Activated B cell treated with CpG ODN at 0.5 μM for 24 hours (primary cell): ENCODE measurements at places on chromosomes 16 and 17. TPM values are rescaled to one million over a fixed set of nuclear protein-coding genes. Genes with fewer than 3 reads are reported as not detected.
A peak's percentile ranks its signal among the peaks of the same experiment; 100 is the strongest.

Gene SEPTIN1
- total RNA-seq: 192 and 199 TPM in 2 replicates

Gene P2RX1
- total RNA-seq: 22.0 and 26.0 TPM in 2 replicates

GRCh38 chr17:79741401-79741750 is 10.6 kb downstream of the ENPP7 start:
- DNase-seq: no peak
- H3K27ac ChIP-seq: no peak overlapping the region
- H3K4me1 ChIP-seq: peaks cover 15% of the 10 kb centered on the region
- peaks cover 26% of the 10 kb centered on the region for H3K27me3 ChIP-seq

Gene CRHR1
- not detected in 2 replicates for total RNA-seq

- peaks cover 6% of the 10 kb centered on the region for H3K27me3 ChIP-seq
- H3K27ac ChIP-seq: no peak overlapping the region
Measured at GRCh38 chr16:20249211-20249610, 78.1 kb downstream of the GP2 start.

Gene CCDC78
- 4.8 and 7.8 TPM in 2 replicates for total RNA-seq

- no peaks in the 10 kb centered on the region for H3K27me3 ChIP-seq
- H3K4me1 ChIP-seq: peaks cover 37% of the 10 kb centered on the region
- DNase-seq: no peak
Measured at GRCh38 chr17:10021272-10021984, 116.4 kb upstream of the RCVRN start.

GRCh38 chr17:48613862-48614694 is 1.0 kb downstream of the HOXB8 start:
- peaks cover 7% of the 10 kb centered on the region for H3K36me3 ChIP-seq
- peak; percentile 47 for DNase-seq
- peaks cover 56% of the 10 kb centered on the region for H3K27me3 ChIP-seq
- peaks cover 49% of the 10 kb centered on the region for H3K4me1 ChIP-seq
- H3K27ac ChIP-seq: peak overlapping the region; percentile 18
- peak overlapping the region; percentile 46 for H3K4me3 ChIP-seq

DNA sequence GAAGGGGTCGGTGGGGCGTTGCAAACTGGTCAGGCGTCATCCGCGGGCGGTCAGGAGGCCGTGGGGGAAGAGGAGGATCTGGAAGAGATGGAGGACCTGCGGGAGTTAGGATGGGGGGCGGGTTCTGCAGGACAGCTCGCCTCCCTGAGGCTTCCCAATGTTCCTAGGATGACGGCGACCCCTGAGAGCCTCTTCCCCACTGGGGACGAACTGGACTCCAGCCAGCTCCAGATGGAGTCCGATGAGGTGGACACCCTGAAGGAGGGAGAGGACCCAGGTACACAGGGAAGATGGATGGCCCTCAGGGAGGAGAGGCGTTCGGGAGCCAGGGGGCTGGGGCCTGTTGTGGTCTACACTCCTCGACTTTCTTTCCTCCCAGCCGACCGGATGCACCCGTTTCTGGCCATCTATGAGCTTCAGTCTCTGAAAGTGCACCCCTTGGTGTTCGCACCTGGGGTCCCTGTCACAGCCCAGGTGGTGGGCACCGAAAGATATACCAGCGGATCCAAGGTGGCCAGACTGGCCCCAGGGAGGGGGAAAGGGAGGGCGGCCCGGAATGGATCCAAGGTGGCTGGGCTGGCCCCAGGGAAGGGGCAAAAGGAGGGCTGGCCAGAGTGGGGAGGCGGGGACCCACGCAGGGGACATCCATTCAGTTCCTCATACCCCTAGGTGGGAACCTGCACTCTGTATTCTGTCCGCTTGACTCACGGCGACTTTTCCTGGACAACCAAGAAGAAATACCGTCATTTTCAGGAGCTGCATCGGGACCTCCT is 839 bp downstream of the PLD2 start:
- H3K36me3 ChIP-seq: peaks cover 21% of the 10 kb centered on the region
- peak overlapping the region; percentile 83 for H3K4me3 ChIP-seq
- peaks cover 17% of the 10 kb centered on the region for H3K4me1 ChIP-seq
- no peak for DNase-seq
- no peaks in the 10 kb centered on the region for H3K27me3 ChIP-seq

GRCh38 chr17:82490512-82491195 is 28.9 kb upstream of the FOXK2 start:
- DNase-seq: no peak
- no peak overlapping the region for H3K4me3 ChIP-seq
- no peak overlapping the region for H3K27ac ChIP-seq
- peaks cover 33% of the 10 kb centered on the region for H3K36me3 ChIP-seq
- H3K27me3 ChIP-seq: no peaks in the 10 kb centered on the region
- peaks cover 20% of the 10 kb centered on the region for H3K4me1 ChIP-seq

DNA sequence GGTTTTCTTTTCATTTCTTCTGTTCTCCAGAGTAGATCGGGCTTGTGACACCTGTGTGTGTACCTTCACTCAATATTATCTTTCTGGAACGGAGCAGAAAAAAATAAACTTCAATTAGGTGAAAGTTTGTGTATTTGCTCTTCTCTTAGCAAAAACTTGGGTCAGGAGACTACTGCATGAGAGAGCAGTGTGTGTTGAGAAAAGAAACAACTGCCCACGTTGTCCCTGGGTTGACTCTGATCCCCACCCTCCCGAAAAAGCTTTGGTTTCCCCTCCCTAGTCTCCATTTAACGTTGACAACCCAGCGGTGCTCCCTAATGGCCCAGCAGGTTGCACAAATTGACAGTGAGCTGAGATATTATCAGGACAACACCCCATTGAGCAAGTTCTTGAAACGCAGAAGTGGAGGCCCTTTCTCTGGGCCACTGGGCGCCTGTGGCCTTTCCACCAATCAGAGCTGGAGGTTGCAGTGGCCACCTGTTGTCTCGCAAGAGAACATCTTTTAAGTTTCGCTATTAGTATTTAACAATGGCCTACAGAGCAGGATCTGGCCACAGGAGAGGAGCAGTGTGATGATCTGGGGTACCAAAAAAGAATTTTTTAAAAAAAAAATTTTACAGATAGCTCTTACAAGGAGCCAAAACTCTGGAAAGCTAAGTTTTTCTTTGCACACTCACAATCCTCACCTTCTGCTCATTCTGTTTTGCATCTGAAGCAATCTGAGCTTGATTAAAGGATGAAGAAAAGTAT is 1.5 kb upstream of the TOX3 start:
- no peaks in the 10 kb centered on the region for H3K36me3 ChIP-seq
- no peak overlapping the region for H3K4me3 ChIP-seq

- no peak for DNase-seq
- no peak overlapping the region for H3K27ac ChIP-seq
- no peaks in the 10 kb centered on the region for H3K4me1 ChIP-seq
- H3K36me3 ChIP-seq: no peaks in the 10 kb centered on the region
- no peak overlapping the region for H3K4me3 ChIP-seq
Measured at GRCh38 chr17:50035421-50035879, 20.5 kb upstream of the ITGA3 start.

GRCh38 chr17:8337802-8338752 is 1.6 kb upstream of the ODF4 start:
- peaks cover 3% of the 10 kb centered on the region for H3K27me3 ChIP-seq
- peaks cover 8% of the 10 kb centered on the region for H3K4me1 ChIP-seq
- H3K4me3 ChIP-seq: no peak overlapping the region
- no peak for DNase-seq
- H3K27ac ChIP-seq: no peak overlapping the region

DNA sequence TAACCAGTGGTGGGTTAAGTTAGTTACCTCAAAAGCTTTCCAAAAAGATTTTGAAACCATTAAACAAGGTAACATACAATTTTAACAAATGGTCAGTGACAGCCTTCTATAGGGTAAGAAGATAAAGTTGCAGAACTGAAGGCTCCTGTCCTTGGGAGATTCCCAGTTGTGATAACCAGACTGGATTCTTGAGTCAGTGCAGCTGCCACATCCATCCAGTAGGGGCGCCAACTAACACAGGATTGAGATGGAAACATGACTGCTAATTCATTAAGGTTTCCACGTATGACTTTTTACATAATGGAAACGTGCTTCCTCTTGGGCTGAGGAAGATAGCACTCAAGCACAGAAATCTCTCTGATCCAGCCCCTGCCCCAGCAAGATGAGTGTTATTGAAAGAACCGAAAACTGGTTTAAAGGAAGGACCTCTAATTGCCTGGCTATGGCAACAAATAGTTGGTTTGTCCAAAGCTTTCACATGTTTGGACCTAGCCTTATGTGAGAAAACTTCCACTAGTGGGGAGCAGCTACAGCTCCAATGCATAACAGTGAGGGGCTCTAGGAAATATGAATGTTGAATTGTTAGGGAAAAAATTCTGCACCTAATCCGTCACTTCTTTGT is 269.8 kb upstream of the MYOCD start:
- H3K4me1 ChIP-seq: no peaks in the 10 kb centered on the region
- no peak overlapping the region for H3K4me3 ChIP-seq
- H3K27ac ChIP-seq: no peak overlapping the region
- no peak for DNase-seq
- H3K36me3 ChIP-seq: no peaks in the 10 kb centered on the region

Gene ITGB3
- total RNA-seq: 4.1 and 4.7 TPM in 2 replicates

Gene SYCE1L
- total RNA-seq: 5.1 and 6.3 TPM in 2 replicates

GRCh38 chr17:80960037-80960796 is 31.4 kb upstream of the CHMP6 start:
- no peak overlapping the region for H3K4me3 ChIP-seq
- no peaks in the 10 kb centered on the region for H3K27me3 ChIP-seq
- H3K36me3 ChIP-seq: peaks cover 15% of the 10 kb centered on the region
- H3K27ac ChIP-seq: no peak overlapping the region
- DNase-seq: no peak

GRCh38 chr16:73504591-73505575 is 457.0 kb upstream of the ZFHX3 start:
- H3K4me1 ChIP-seq: no peaks in the 10 kb centered on the region
- H3K27ac ChIP-seq: no peak overlapping the region
- H3K4me3 ChIP-seq: no peak overlapping the region

- no peaks in the 10 kb centered on the region for H3K4me1 ChIP-seq
- no peak overlapping the region for H3K27ac ChIP-seq
- no peaks in the 10 kb centered on the region for H3K36me3 ChIP-seq
- no peak for DNase-seq
- H3K4me3 ChIP-seq: no peak overlapping the region
- H3K27me3 ChIP-seq: no peaks in the 10 kb centered on the region
Measured at GRCh38 chr16:1036726-1037393, 35.7 kb upstream of the SSTR5 start.

Gene USP6
- total RNA-seq: 0.33 and 0.37 TPM in 2 replicates

Gene HCRT
- total RNA-seq: not detected in 2 replicates

DNA sequence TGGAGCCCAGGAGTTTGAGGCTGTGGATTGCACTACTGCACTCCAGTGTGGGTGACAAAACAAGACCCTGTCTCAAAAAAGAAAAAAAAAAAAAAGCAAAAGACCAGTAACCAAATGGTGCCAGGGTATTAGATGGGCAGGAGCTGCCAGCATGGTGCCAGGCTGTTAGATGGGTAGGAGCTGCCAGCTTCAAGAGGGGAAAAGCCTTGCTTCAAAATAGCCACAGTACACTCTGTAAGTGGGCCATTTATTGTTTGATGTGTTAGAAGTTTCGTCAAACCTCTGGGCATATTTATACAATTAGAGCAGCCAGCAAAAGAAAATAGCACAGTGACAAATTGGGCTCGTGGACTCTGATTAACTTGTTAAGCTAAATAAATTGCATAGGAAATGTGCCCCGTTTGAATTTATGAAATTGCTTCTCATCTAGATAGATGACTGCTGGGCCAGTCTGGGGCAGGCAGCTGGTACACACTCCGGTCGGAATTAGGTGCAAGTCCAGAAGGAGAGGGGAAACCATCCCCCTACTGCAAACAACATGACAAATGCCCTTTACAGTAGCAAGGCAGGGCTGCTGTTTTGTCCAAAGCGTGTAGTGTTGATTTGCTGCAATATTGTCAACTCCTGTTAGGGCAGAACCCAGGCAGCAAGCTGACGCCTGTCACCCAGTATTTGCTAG is 126.3 kb upstream of the IRX3 start:
- no peak overlapping the region for H3K4me3 ChIP-seq
- DNase-seq: no peak
- peaks cover 7% of the 10 kb centered on the region for H3K27me3 ChIP-seq
- no peaks in the 10 kb centered on the region for H3K36me3 ChIP-seq

Gene UMOD
- total RNA-seq: not detected in 2 replicates

Gene CDRT15
- not detected in 2 replicates for total RNA-seq

GRCh38 chr16:65790768-65791167 is 575.7 kb upstream of the CDH5 start:
- no peaks in the 10 kb centered on the region for H3K27me3 ChIP-seq
- H3K27ac ChIP-seq: no peak overlapping the region
- DNase-seq: no peak
- no peaks in the 10 kb centered on the region for H3K4me1 ChIP-seq

DNA sequence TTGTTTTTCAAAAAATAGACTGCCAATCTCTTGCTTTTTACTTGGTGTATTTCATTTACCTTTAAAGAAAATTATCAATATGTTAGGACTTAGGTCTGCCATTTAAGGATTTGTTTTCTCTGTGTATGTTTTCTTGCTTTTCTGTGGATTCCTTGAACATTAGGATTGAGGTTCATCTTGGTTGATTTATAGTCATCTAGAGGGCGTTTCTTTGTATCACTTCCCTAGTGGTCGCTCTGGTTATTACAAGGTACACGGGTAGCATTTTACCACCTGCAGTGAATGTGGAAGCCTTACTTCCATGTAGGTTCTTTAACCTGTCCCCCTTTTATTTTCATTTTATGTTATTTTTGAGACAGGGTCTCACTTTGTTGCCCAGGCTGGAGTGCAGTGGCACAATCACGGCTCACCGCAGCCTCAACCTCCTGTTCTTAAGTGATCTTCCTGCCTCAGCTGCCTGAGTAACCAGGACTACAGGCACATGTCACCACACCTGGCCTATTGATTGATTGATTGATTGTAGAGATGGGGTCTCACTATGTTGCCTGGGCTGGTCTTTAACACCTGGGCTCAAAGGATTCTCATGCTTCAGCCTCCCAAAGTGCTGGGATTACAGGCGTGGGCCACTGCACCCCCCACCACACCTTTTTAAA is 35.2 kb upstream of the CBX4 start:
- no peaks in the 10 kb centered on the region for H3K36me3 ChIP-seq
- peaks cover 4% of the 10 kb centered on the region for H3K4me1 ChIP-seq
- peaks cover 18% of the 10 kb centered on the region for H3K27me3 ChIP-seq
- H3K4me3 ChIP-seq: no peak overlapping the region
- no peak for DNase-seq

GRCh38 chr17:30332057-30332542 is 1.8 kb downstream of the TMIGD1 start:
- H3K36me3 ChIP-seq: no peaks in the 10 kb centered on the region
- H3K4me3 ChIP-seq: peak overlapping the region; percentile 8
- peaks cover 13% of the 10 kb centered on the region for H3K4me1 ChIP-seq

DNA sequence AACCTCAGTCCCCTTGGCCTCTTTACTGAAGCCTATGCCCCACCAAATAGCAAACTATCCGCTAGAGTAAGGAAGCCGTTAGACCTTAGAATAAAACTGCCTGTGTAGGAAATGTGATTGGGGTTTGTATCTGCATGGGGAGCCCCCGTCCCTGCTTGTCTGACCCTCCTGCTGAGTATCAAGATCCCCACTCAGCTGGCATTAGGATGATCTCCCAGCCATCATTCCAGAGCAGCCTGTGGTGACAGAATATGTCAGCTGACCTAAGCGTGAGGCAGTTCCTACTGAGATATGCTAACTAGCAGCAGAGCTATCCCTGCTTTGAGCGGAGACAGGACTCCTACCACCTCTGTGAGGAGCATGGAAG is 645 bp upstream of the GFOD2 start:
- H3K4me1 ChIP-seq: peaks cover 37% of the 10 kb centered on the region
- DNase-seq: no peak
- H3K4me3 ChIP-seq: peak overlapping the region; percentile 97
- H3K27me3 ChIP-seq: no peaks in the 10 kb centered on the region

Gene DUXB
- total RNA-seq: not detected in 2 replicates

Gene OTOP2
- not detected in 2 replicates for total RNA-seq

- DNase-seq: no peak
- no peaks in the 10 kb centered on the region for H3K36me3 ChIP-seq
- no peak overlapping the region for H3K4me3 ChIP-seq
- H3K4me1 ChIP-seq: no peaks in the 10 kb centered on the region
Measured at GRCh38 chr17:33112763-33113162, 121.1 kb downstream of the SPACA3 start.

Gene ZNF469
- 3.9 and 4.2 TPM in 2 replicates for total RNA-seq

Gene TBC1D3H
- total RNA-seq: not detected in 2 replicates
